Stimulated activated CD8-positive, alpha-beta memory T cell treated with anti-CD3 and anti-CD28 coated beads, Interleukin-15, amount 100 ng/mL, for 4 hours (primary cell): ENCODE measurements at places on chromosomes 5 and 9.

- DNase-seq = no peak
These were observed 438.5 kb downstream of the MED10 start for GRCh38 chr5:5939759-5940370.

DNA sequence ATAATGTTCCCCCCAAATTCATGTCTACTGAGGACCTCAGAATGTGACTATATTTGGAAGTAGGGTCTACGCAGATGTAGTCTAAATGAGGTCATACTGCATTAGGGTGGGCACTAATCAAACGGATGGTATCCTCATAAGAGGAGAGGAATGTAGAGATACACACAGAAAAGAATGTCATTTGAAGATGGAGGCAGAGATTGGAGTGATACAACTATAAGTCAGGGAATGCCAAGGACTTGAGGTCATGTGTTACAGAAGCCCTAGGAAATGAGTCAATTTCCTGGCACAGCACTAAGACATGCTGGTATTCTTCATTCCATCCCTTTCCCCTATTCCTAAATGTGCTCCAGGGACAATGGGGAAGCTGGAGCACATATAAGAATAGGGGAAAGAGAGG lies 758 bp upstream of the PDCD1LG2 start:
- no peak for DNase-seq

- no peak for DNase-seq
These were observed 103.7 kb upstream of the TARS1 start for GRCh38 chr5:33336891-33337636.

GRCh38 chr9:113953531-113953930 lies 77.4 kb downstream of the ZNF618 start:
- no peak for DNase-seq

- no peak for DNase-seq
These were observed 19.4 kb upstream of the UNC5A start for GRCh38 chr5:176790941-176791340.

GRCh38 chr5:176413255-176413565 lies 3.1 kb downstream of the CLTB start:
- no peak for DNase-seq

GRCh38 chr5:174338185-174339010 lies 292.9 kb downstream of the NSG2 start:
- no peak for DNase-seq

DNA sequence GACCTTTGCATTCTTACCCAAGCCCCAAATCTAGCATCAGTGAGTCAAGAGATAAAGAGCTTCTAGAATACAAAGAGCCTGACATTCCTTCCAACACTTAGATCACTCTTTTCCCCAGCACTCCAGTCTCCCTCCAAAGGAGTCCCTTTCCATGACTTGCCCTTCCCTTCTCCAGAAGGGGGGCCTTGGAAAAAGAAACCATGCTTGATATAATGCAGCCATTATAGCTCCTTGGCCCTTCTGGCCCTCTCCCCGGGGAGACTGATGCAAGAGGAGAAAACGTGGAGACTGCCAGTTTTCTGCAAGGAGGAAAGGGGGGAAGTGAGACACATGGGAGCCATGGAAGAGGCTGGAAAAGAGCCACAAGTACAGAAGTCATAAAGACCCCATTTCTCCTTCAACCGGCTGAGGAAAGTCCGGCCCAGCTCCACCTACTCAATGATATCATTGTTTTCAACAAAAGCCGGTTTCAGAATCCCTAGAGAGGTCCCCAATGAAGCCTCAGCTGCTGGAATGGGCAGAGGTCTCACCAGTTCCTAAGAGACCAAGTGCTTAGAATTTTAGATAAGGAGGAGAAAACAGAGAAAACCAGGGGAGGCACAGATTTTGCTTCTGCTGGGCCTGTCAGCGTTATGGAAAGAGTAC lies 29.0 kb downstream of the ADAM19 start:
- DNase-seq = no peak

GRCh38 chr9:24708814-24709213 lies 163.1 kb upstream of the IZUMO3 start:
- no peak for DNase-seq

DNA sequence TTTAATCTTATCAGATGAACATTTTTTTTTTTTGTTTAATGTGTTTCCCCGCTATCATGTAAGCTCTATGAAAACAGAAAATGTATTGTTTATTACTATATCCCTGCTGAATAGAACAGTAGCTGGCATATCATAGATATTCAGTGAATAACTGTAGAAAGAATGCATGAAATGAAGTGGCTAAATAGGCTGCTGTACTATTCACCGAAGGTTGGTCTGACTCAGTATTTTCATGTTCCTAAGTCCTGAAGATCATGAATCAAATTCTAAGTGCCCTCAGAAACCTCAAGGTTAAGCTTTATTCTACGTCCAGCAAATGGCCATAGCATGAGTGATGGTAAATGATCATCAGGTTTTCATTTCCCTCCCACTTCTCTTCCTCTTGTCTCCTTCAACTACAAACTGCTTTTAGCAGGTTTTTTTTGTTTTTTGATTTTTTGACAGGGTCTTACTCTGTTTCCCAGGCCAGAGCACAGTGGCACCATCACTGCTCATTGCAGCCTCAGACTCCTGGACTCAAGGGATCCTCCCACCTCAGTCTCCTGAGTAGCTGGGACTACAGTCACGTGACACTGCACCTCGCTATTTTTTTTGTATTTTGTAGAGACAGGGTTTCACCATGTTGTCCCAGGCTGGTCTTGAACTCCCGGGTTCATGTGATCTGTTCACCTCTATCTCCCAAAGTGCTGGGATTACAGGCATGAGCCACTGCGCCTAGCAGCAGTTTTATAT lies 19.1 kb upstream of the ZFAND5 start:
- no peak for DNase-seq

GRCh38 chr5:168055961-168056360 lies 235.5 kb upstream of the WWC1 start:
- no peak for DNase-seq
